ENCODE measurements at places on chromosomes 3 and 15. TPM values are rescaled to one million over a fixed set of nuclear protein-coding genes. Genes with fewer than 3 reads are reported as not detected.

DNA sequence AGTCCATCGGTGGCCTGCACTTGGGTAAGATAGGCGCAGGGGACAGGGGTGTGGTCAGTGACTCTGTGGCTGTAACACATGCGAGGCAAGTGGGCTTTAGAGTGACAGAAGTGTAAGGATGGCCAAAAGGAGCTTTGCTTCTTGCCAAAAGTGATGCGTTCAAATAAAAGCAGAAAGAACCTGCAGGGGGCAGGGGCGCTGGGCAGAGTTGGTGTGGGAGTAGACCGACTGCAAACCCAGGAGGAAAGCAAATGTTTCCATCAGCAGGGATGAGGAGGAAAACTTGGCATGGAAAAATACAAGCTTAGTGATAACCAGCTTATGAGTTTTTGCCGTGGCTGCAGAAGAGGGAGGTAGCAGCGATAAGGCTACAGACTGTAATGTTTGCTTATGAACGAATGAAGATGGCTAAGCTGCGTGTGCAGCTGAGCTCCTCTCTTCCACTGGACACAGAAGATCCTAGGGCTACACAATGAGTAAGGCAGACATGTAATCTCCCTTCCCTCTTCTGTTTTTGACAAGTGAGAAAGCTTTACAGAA is 149.4 kb downstream of the WNT5A start:
- peak; percentile 36 for DNase-seq

DNA sequence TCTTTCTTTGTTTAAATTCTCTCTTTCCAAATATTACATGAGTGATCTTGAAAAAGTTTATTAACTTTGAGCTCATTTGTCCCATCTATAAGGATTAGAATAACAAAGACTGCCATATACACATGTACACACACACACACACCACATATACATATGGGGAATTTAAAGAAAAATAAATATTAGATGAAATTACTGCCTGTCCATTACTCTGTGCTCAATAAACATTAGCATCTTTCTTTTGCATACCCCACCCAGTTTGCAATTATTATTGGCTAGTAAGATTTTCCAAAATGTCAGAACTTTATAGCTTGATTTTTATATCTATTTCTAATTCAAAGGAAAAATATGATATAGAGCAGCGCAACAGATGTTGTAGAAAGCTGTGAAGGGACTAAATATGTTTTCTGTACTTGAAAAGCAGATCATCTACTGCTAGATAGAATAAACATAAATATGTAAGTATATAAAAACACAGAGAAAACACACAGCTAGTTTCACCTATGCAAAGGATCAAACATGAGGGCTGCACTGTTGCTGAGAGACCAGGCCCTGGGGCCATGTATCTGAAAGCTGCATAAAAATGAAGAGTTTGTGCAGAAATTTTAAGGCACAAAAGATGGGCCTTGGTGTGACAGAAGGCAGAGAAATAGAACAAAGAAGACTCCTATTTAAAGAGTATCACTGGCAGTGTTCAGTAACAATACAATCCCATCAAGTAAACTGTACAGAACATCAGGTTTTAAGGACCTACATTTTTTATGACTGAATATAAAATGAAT is 114.2 kb upstream of the NECTIN3 start:
- DNase-seq: no peak

- no peak for DNase-seq
Observed at GRCh38 chr15:51756482-51756881, 5.1 kb downstream of the TMOD2 start.

DNA sequence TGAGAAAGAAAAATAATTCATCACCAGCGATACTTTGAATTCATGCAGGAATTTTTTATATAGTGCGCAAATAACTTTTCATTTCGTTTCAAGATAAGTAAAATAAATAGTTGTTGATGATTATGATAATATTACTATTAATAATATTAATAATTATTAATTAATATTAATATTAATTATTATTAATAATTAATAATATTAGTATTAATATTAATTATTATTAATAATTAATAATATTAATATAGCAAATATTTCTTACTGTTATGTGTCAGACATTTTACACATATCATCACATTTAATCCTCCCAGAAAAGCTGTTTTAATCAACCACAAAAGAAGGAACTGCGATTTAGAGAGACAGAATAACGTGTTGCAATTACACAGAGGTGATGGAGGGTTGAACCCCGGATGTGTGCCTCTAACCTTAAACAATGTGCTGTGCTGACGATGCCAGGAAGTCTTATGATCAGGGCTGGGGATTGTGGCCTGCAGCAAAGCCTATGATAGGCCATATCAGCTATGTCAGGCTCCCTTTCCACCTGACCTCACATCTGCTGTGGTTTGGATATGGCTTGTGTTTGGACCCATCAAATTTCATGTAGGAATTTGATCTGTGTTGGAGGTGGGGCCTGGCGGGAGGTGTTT is 263.5 kb upstream of the NR2F2 start:
- no peak for DNase-seq

GRCh38 chr3:186042521-186043202 is 66.2 kb downstream of the ETV5 start:
- peak; percentile 68 for DNase-seq

SCG3 gene
- not detected for total RNA-seq

C3orf85 gene
- not detected for total RNA-seq

MYZAP gene
- not detected for total RNA-seq

GOLGA8O gene
- 1.1 TPM for total RNA-seq

All from osteoblast (primary cell).